Muscle of leg (tissue), 16 donors: ENCODE measurements at places on chromosomes 6 and 20. TPM values are rescaled to one million over a fixed set of nuclear protein-coding genes. Genes with fewer than 3 reads are reported as not detected.

The ELOVL4 gene
- 2.7 TPM for total RNA-seq

DNA sequence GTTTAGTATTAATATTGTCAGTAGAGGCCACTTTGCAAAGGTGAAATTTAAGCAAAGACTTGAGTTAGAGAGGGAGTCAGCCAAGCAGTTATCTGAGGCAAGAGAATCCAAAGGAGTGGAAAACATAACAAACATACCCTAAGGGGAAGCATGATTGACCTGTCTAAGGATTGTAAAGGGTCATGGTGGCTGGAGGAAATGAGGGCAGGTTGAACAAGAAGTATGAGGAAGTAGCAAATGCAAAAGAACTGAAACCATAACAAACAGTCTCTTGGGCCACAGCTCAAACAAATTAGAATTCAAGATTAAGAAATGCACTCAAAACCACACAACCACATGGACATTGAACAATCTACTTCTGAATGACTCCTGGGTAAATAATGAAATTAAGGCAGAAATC is 103.2 kb downstream of the FBXO5 start:
- DNase-seq: no peak

The PPP1R14C gene
- total RNA-seq: 30.2 TPM

DNA sequence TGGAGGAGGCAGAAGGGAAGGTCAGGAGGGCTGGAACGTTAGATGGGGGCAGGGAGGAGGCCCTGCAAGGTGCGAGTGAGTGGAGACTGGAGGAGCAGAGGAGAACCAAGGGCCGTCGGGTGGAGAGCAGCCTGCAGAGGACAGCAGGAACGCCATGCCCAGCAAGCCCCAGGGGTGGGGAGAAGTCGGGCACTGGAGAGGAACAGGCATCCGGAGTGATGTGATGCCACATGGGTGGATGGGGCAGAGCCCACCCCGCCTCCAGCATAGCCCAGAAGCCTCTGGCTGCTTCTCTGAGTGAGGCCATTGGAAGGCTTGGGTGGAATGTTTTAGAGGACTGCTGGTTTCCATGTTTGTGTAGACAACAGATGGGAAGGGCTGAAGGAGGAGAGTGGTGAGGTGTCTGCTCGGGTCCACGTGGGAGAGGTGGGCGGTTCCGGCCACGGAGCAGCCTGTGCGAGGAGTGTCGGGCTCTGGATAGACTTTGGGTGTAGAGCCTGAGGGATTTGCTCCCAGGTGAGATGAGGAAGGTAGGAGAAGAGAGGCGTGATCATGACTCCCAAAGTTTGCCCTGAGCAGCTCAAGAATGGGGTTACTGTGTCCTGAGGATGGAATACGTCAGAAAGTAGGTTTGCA is 221.4 kb downstream of the SMOC2 start:
- no peak for DNase-seq

DNA sequence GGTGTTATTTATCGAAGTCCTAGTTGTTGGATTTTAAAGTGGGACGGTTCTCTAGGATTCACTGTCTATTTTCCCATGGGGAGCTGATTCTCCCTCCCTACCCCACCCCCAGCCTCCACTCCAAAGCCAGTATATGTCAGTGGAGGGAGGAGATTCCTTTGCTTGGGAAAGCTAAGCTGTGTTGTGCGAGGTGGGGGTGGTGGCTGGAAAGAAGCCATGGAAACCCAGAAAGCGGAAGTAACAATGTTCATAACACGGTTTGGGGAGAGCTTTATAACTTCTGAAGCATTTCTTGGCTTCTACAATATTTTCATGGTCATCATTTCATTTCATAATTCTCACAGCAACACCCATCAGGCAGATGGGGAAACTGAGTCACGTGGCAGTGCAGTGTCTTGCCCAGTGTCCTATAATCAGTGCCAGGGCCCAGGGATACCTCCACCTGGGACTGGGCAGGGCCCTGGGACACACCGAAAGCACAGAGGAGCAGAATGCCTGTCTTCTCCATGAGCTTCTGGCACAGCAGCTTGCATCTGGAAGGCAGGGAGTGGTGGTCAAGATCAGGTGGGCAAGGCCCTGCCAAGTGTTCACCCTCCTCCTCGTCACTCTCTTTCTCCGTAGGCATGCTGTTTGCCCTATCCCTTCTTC is 4.5 kb downstream of the SUN5 start:
- DNase-seq: peak; percentile 35

DNA sequence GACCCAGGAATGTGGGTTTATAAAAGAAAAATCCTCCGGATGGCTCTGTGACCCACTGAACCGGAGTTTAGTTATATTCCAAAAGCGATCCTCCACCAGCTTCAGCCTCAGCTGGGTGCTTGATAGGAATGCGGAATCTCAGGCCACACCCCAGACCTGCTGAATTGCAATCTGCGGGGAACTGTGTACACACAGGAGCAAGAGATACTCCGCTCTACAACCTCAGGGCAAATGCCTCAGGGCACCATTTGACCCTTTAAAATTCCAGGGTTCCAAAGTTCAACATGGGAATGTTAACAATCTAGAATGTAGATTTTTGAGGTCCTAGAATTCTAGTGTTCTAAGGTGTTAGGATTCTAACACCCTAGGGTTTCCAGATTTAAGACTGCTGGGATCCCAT is 10.8 kb downstream of the BPIFA2 start:
- no peak for DNase-seq

The RAB23 gene
- total RNA-seq: 19.6 TPM

DNA sequence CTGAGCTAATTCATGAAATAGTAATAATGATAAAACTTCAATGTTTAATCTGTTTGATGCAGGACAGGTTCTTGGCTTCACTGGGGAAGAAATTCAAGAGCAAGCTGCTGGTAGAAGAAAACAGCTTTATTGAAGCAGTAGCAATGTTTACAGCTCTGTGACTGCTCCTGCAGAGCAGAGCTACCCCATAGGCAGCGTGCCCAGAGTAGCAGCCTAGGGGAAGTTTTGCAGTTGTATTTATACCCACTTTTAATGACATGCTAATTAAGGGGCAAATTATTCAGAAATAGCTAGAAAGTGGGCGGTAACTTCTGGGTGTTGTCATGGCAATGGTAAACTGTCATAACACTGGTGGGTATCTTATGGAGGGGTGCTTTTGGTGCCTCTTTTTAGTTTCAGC is 518.0 kb downstream of the RFPL4B start:
- DNase-seq: no peak

GRCh38 chr20:11676630-11677287 is 240.9 kb upstream of the BTBD3 start:
- DNase-seq: peak; percentile 81

- no peak for DNase-seq
Measured at GRCh38 chr20:53405139-53405538, 188.5 kb downstream of the ZNF217 start.

GRCh38 chr6:125955973-125956372 is 597 bp upstream of the HINT3 start:
- no peak for DNase-seq

DNA sequence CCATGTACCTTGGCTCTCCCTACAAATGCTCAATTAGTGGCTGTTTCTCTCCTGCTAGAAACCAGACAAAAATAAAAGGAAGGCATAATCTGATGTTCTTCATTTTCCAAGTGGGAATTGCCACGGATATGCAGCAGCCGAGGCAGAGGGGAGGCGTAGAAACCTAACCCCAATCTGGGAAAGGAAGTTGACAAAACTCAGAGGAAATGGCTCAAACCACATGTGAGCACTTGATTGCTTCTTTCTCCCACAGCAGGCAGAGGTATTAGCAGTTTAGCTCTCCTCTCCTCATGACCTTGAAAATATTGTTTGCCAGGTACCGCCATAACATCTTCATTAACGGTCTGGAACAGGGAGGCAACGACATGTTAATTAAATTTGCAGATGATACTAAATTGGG is 3.8 kb upstream of the MLN start:
- peak; percentile 12 for DNase-seq

The HLA-DPB1 gene
- 12.1 TPM for total RNA-seq

The HLA-G gene
- total RNA-seq: not detected

GRCh38 chr6:11110921-11111768 is at the start of gene ERVFRD-1:
Gene ERVFRD-1, minus strand, starts transcription at chr6:11111725. Its CDS starts 6,415 bp downstream, at chr6:11105310.
- no peak for DNase-seq

The MMUT gene
- total RNA-seq: 15.0 TPM

DNA sequence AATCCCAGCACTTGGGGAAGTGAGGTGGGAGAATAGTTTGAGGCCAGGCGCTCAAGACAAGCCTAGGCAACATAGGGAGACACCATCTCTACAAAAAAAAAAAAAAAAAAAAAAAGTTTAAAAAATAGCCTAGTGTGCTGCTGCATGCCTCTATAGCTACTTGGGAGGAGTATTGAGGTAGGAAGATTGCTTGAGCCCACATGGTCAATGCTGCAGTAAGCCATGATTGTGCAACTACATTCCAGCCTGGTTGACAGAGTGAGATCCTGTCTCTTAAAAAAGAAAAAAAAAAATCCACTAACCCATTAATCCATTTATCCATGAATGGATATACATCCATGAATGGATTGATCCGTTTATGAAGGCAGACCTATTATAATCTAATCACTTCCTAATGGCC is 1064.6 kb upstream of the EYS start:
- DNase-seq: no peak

DNA sequence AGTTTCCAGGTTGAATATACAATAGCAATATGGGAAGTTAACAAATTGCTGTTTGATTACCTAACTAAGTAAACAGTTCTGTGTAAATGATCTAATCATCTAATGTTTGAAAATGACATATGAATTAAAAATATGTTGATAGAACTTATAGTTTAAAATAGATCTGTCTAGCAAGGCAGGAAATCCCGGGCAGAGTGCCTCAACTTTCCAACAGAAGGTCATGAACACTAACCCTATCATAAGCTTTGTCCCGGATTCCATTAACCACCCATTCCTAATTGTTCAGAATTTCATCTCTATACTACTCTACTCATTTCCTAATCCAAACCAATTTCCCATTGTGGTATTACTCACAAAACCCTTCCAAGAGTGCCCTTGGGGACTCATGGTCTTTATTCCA is 10.2 kb downstream of the TAAR1 start:
- no peak for DNase-seq
